H4 (cell line): ENCODE measurements at places on chromosomes 3 and 15. TPM values are rescaled to one million over a fixed set of nuclear protein-coding genes. Genes with fewer than 3 reads are reported as not detected.

GRCh38 chr3:45480218-45480617, 91.8 kb downstream of the LARS2 start:
- DNase-seq: no peak

DNA sequence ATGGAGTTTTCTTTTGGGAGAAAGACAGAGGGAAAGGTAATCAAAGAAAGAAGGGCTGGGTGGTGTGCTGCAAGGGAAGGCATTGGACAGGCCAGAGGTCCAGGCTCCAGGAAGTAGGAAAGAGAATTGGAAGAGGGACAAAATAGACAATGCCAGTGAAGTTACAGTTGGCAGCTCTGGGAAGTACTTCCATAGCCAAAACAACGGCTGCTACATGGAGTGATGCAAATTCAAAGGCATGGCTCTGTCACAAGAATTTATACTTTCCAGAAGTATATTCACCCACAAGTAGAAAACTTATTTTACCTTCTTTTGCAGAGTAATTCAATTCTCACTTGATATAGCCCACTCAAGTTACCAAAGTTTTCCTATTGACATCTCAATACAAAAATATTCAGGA, 191.5 kb downstream of the TNIK start:
- no peak for DNase-seq

DNA sequence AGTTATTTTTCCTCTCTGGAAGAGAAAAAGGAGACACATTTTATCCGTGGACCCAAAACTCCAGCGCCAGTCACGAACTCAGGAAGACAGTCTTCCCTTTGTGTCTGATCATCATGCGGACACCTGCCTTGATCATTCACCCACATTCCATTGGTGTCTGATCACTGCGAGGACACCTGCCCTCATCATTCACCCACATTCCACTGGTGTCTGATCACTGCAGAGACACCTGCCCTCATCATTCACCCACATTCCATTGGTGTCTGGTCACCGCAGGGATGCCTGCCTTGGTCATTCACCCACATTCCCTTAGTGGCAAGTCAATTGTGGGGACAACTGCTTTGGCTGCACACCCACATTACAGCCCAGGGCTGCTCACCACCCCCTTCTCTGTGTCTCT, 148.9 kb downstream of the ROBO1 start:
- no peak for DNase-seq

- DNase-seq: no peak
These were observed 68.2 kb downstream of the RAB11A start for GRCh38 chr15:65937476-65937875.

- DNase-seq: no peak
These were observed 532 bp downstream of the B4GALT4 start for GRCh38 chr3:119240101-119240590.

DNA sequence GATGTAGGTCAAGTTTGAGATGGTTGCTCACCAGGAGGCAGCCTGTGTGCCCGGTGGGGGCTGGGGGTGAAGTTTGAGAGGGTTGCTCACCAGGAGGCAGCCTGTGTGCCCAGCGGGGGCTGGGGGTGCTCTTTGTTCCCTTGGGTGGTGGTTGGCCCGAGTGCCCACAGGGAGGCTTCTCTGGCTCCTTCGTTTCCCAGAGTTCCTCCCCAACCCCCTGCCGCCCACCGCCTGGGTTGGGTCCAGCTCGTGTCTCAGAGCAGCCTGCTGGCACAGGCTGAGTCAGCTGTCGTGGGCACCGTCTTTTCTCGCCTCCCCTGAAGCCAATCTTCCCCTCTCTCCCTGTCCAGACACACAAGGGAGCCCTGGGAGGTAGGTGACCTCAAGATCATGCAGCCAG, 3.1 kb downstream of the APBA2 start:
- no peak for DNase-seq

- no peak for DNase-seq
These were observed 4.5 kb upstream of the DNAH1 start for GRCh38 chr3:52311576-52312119.

GRCh38 chr3:52792413-52792812, 2.2 kb upstream of the ITIH3 start:
- DNase-seq: no peak

DNA sequence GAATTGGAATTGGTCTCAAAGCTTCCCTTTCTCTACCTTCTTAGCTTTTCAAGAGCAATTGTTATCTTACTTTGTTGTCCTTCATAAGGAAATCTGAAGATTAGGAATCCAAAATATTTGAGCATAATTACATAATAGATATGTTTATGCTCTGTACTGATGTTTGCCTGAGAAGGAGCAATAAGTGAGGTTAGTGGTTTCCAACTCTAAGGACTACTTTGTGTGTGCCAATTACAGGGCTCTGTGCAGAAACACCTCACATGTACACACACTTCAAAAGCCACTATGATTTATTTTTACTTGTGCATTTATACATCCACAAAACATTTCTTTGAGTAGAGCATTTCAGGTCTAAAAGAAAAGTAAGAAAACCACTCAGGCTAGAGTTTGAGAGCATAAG, 49.9 kb downstream of the MME start:
- DNase-seq: no peak

DNA sequence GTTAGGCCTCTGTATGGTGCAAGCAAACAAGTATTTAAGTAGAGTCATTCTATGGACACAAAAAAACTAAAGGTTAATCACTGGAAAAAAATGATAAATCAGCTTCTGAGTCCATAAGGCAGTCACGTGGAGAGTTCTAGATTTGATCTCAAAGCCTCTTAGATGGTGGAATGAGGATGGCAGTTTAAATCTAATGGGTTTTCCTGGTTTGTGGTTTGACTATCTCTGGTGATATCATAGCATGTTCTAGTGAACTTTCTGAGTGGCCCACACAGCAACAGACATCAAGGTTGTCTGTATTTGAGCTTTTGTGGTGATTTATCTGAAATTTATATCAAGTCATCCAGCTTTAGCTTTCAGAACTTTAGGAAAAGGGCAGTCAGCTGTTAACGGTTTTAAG, 52.4 kb downstream of the ILDR1 start:
- no peak for DNase-seq

- no peak for DNase-seq
These were observed 267.7 kb downstream of the XXYLT1 start for GRCh38 chr3:195003006-195003892.

DNA sequence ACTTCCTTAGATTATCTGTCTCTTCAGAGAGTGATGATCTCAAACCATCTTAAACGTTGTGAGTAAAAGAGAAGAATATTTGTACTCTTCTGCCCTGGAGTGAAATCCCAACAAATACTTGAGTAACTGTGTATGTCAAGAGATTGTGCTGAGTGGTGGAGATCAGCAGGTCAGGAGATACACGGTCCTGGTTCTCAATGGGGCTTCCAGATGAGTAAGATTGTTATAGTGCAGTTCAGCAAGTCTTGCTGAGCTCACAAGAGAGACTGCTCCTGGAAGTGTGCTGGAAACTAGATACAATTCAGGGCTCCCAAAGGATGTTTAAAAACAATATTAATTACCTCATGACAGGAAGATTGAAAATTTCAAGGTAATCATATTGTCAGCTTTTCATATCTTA, 184.3 kb downstream of the AKAP13 start:
- no peak for DNase-seq

GRCh38 chr3:58536501-58537411, at the start of gene ACOX2:
ACOX2 (minus strand) TSS chr3:58537190; CDS start chr3:58535106, 2,084 bp downstream.
- no peak for DNase-seq

The SLC7A14 gene
- total RNA-seq: not detected in 2 replicates

The LHFPL4 gene
- total RNA-seq: 0.02 TPM in 1 of 2 replicates, not detected in the other

The CCR2 gene
- total RNA-seq: not detected in 2 replicates

The LMAN1L gene
- 0.10 TPM in 1 of 2 replicates, not detected in the other for total RNA-seq
